ENCODE measurements at places on chromosomes 5 and 9.

- DNase-seq: no peak
These were observed 23.0 kb upstream of the SLC6A3 start for GRCh38 chr5:1468247-1468612.

DNA sequence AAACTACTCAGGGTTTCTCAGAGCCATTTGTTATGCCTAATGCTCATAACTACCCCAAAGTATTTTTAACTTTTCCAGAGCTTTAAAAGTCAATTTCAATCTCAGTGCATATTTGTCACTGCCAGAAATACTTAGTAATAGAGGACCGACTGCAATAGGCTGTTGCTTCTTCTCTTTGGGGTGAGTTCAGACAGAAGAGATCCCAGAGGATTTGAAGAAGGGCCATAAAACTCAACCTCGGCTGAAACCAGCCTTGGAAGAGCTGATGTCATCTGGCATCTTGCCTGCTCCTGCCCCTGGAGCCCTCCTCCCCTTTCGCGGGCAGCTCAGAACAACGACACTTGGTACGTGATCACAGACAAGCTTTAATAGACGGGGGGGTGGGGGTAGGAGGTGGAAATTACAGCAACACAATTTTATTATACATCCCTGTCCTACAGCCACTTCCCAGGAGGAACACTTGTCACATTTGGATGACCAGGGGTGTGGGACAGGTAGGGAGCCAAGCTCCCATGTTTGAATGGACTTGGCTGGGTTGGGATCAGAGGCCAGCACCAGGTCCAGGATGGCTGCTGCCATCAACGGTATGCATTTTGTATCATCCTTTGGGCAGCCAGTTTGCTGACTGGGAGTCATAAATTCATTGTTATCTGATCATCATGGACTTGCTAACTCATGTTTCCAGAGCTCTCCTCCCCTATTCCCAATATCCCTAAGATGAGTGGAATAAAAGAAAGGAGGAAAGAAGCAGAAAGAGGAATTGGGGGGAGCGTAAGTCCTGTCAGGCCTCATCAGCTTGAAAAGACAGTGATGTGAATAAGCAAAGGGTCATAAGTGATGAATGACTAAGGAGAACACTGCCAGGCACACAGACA lies 186.6 kb upstream of the PANK3 start:
- peak; percentile 5 for DNase-seq

DNA sequence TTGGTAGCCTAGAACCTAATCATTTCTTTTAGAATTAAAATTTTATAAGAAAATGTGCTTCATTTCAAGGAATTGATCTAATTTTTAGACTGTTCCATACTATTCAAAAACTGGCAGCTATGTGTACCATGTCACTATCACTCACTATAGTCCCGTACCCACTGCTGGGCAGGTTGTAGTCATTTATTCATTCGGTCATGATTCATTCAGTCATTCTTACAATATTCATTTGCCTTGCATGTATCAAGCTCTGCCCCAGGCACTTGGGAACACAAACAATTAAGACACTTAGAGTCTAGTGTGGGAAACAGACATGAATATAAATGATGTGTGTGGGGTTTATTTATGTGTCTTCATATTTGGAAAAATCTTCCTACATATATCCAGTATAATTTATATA lies 26.4 kb downstream of the TDRD7 start:
- no peak for DNase-seq

- no peak for DNase-seq
These were observed 565.5 kb upstream of the TUSC1 start for GRCh38 chr9:26243726-26244125.

GRCh38 chr5:77024490-77024889 lies 5.7 kb upstream of the AGGF1 start:
- DNase-seq: no peak

DNA sequence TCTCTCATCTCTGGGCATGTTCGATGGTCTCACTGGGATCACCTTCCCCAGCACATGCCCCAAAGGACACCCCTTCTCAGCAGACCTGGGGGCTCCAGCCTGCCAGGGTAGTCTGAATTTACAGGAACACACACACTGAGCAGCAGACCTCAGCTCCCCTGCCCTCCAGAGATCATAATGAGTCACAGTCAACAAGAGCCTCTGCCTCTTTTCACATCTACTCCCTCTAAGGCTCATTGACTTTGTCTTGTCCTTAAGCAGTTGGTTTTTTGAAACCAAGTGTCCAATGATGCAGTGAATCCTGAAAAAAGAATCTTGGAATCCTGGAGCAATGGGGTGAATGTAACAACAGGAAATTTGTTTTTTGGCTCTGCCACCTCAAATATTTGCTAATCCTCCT lies 20.8 kb downstream of the GABBR2 start:
- no peak for DNase-seq

DNA sequence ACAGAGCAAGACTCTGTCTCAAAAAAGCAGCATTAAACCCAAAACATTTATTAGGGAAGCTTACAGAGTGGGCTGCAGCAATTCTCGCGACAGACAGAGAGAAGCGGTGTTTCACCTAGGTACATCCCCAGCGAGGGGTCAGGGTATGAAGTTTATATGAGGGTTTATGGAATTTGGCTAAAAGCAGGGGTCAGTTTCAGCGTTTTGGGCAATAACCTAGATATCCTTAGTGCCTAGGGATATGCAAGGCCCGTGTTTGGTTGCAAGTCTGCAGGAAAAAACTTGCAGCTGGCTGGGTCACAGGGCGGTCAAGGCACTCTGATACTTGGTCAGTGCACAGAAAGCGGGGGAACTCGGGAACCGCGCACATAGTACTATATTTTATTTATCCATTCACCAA lies 649 bp upstream of the GLE1 start:
- DNase-seq: peak; percentile 15

DNA sequence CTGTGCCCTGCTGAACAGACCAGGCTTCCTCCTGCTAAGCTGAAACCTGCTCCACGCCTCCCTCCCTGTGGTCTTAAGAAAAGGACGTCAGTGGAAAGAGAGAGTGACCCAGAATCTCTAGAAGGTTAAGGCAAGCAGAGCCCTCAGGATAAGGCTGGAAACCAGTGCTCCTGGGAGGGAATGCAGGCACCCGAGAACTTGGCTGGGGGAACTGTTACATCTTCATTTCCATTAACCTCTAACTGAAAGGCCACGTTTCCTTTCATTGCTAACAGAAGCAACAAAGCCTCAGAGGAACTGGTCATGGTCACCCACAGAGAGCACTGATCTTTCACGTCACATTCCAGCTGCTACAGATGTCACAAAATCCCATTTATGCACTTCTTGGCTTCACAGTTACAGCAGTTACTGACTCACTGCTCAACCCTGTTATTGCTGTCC lies 26.1 kb upstream of the AKNA start:
- DNase-seq: no peak

- DNase-seq: no peak
These were observed 40.1 kb downstream of the FAM78A start for GRCh38 chr9:131236161-131236560.

GRCh38 chr9:93642961-93643360 lies 66.6 kb downstream of the PHF2 start:
- DNase-seq: no peak

- no peak for DNase-seq
These were observed 17.6 kb downstream of the CD180 start for GRCh38 chr5:67178966-67179365.

DNA sequence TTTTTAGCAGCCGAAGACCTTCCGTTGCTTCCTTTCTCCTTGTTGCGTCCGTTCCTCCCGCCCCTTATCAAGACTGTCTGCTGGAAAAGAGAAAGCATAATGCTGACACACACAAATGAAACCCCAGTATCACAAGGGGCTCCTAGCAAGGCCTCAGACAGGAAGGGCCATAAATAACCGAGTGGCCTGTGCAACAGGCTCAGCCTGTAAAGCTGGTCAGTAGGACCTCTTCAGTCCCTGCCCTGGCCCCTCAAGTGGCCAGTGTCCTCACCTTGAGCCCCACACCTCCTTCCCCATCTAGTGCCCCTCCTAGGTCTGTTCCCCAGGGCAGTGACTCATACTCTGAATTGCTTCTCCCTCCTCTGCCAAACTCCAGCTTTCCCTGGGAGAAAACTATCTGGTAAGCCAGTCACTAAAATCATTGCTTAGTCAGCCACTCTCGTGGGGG lies 174.6 kb upstream of the IL12B start:
- DNase-seq: peak; percentile 69

DNA sequence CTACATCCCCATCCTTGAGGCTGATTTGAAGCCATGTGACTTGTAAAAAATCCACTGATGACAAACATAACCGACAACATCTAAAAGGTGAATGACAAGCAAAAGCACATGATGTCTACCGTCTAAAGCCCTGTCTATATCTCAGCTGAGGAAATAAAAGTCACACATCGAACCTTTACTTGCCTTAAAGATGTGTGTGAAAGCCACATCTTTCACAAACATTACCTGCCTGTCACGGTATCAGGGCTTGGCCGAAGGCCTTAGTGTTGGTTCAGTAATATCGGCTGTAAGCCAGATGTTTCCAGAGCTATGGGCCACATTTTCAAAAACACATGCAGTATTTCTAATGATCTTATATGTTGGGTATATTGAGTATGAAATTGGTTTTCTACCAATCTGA lies 125.8 kb downstream of the EFNA5 start:
- DNase-seq: no peak

DNA sequence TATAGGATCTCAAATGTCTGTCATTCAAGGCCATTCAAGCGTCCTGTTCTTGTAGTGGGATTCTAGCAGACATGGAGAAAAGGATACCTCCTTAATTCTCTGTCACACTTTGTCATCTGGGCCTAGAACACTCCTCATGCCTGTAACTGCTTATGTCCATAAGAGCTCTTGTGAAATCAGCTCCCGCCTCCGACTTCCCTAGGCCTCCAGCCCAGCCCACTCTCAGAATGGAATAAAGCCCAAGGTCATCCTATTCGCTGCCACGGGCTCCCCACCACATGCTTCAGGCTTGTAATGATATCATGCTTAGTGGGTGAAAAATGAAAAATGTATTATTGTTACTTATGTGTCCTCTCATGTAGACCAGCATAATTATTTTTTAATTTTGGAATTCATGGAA lies 632.5 kb downstream of the ISL1 start:
- DNase-seq: no peak

All from right lung (tissue), 10 donors.